ENCODE measurements at places on chromosomes 13 and 19. TPM values are rescaled to one million over a fixed set of nuclear protein-coding genes. Genes with fewer than 3 reads are reported as not detected.

DNA sequence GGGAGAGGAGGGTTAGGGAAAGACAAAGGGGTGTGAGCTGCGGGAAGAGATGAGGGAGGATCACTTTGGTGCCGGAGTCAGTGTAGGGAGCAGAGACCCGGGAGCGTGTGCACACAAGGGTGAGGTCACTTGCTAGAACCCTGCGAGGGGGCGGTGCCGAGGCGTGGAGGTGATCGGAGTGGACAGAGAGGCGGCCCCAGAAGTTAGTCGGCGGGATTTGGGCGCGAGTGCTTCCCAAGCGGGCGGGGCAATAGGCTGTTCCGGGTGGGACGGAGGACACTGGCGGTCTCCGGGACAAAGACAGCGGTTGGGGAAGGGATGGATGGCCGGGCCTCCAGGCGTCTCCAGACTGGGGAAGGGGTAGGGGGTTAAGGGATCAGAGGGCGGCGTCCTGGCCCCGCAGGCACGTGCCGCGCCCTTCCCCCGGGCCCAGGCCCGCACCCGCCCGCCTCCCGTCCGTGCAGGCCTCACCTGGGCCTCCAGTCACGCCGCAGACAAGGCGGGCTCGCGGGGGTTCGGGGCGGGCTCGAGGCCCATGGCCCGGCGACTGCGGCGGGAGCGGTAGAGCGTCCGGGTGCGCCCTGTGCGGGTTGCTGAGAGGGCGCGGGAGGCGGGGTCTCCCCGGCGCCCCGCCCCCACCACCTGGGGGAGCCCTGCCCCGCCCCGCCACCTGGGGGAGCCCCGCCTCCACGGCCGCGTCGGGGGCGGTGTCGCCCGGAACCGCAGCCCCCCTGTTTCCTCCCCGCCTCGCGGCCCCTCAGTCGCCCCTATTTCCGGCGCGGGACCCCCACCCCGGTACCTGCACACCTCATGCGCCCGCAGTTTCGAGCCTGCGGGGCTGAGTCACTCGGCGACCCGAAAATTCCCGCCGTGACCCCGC lies at the start of gene LPAR2:
Gene LPAR2, minus strand, starts transcription at position 600 of the 880 bp plus-strand sequence. CDS start 945 bp downstream, outside the sequence.
- peak; percentile 79 for ATAC-seq

- no peak for ATAC-seq
Measured at GRCh38 chr19:49455773-49456172, 2.7 kb downstream of the ALDH16A1 start.

- ATAC-seq, result no peak
Measured at GRCh38 chr19:43480574-43480973, 15.2 kb upstream of the LYPD3 start.

DNA sequence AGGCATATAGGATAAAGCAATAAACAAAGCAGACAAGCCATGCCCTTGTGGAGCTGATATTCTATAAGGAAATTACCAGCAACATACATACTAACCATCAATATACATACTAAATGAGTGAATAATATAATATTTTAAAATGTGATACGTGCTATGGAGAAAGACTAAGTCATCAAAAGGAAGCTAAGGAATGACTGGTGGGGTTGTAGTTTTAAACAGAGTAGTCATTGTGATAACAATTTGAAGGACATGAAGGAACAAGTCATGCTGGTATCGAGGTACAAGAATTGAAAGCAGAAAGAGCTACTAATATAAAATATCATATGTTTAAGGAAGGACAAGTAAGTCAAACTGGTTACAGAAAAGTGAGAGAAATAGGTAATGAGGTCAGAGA lies 894.9 kb upstream of the PCDH9 start:
- no peak for ATAC-seq

SYCN gene
- total RNA-seq, result not detected

DNA sequence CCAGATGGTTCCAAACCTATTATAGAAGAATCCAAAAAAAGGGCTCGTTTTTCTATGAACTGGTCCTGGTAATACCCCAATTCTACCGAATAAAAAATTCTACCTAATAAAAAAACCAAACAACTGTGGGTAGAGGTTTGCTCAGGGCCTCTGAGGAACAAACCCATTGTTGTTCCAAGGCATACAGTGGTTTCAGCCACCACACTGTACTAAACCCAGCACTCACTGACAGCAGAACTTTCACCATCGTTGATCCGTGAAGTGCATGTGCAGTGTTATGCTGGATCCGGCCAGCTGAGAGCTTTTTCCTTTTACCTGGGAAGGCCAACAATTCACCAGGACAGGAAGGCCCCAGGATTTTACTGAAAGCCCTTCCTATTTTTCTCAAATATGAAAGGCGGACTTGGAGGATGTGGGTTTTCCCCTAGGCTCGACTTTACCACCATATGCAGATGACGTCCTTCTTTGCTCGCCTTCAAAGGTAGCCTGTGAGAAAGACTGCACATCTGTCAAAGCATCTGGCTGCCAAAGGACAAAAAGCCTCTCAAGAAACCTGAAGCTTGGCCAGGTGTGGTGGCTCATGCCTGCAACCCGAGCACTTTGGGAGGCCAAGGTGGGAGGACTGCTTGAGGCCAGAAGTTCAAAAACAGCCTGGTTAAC lies 7.2 kb upstream of the PABPC3 start:
- ATAC-seq, result no peak

DNA sequence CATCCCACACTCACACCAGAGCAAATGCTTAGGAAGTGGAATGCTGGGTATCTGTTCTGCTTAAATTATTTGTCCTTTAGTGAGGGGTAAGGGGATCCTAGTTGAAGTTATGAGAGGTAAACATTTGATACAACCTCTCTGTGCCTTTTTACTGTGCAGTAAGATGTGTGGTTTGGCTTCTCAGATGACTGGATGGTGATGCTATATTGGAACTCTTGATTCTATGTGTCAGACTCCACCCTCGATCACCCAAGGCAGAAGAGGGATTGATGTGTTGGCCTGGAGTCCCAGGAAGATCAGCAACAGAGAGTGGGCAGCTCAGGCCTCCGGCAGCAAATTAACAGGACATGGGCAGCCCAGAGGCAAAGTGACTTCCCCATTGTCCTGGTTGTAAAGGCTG lies 66.7 kb downstream of the SIPA1L3 start:
- peak; percentile 51 for ATAC-seq

DNA sequence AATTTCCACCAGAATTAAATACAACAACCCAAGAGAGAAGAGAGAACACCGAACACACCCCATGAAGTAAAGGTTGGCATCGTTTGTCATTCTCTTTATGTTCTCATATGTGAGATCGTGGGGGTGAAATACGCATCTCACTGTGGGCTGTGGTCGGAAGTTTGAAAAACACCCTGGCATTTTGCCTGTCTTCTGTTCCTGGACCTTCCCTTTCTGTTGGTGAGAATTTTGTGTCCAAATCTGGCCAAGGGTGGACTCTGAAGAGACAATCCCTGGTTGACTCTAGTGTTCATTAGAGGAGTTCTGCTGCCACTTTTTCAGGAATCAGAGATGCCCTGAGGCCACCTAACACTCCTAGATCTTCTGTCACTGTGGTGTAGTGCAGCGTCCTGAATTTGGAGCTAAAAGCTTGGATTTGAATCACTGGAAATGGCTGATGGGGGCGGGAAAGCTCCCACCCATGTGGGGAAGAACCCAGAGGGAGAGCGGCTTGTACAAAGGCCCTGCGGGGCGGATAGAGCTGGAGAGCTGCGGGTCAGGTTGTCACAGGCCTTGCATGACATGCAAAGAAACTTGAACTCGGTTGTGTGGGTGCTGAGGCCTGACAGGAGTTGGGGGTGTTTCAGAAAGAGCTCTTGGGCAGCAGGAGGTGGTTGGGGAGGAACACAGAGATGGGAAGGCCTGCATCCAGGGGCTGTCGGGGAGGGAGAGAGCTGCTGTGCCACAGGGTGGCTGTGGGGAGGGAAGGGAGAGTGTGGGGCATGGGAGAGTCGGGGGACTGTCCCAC lies 11.1 kb upstream of the SPATA13 start:
- no peak for ATAC-seq

NAPSA gene
- 54.6 TPM for total RNA-seq

GRCh38 chr13:30850204-30850866 lies 55.7 kb upstream of the MEDAG start:
- ATAC-seq, result no peak
